ENCODE measurements at places on chromosomes 16 and 17.
A peak's percentile ranks its signal among the peaks of the same experiment; 100 is the strongest.

DNA sequence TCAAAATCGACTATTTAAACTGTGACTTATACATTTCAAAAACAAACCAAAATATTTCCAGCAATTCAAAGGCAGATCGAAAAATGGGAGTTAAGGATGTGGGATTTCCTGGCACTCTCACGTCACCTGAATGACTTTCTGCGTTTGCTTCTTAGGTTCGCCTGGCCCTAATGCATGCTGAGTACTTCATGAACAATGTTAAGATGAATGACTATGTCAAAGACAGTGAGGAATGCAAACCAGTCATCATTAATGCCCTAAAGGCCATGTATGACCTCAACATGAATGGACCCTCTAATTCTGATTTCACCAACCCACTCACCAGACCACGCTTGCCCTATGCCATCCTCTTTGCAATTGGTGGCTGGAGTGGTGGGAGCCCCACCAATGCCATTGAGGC lies 7.3 kb downstream of the KLHL10 start:
- DNase-seq, result no peak

DNA sequence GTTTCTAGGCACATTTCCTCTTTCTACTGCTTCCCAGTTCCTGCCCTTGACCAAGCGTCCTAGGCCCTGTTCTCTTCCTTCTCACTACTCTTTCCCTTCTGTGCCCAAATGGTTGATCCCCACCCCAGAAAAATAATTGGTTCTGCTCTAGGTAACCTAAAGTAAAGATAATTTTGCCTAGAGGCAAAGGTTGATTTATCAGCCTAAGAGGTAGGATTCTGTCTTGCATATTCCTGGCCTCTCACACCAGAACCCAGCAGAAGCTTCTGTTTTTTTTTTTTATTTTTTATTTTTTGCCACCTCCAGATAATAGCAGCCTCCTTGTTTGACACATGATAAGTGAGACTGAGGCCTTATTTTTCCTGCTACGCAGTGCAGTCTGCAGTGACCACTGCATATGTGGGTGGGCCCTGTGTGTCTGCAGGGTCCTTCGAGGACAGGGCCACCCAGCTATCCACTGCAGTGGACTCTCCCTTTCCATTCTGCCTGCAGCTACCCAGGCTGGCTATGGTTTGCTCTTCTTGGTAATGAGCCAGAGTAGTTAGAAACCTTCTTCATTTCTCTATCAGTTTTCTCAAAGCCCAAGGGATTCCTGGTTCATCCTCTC lies 701 bp downstream of the PIPOX start:
- DNase-seq, result no peak

GRCh38 chr17:69457603-69458002 lies 43.1 kb downstream of the MAP2K6 start:
- DNase-seq, result no peak

DNA sequence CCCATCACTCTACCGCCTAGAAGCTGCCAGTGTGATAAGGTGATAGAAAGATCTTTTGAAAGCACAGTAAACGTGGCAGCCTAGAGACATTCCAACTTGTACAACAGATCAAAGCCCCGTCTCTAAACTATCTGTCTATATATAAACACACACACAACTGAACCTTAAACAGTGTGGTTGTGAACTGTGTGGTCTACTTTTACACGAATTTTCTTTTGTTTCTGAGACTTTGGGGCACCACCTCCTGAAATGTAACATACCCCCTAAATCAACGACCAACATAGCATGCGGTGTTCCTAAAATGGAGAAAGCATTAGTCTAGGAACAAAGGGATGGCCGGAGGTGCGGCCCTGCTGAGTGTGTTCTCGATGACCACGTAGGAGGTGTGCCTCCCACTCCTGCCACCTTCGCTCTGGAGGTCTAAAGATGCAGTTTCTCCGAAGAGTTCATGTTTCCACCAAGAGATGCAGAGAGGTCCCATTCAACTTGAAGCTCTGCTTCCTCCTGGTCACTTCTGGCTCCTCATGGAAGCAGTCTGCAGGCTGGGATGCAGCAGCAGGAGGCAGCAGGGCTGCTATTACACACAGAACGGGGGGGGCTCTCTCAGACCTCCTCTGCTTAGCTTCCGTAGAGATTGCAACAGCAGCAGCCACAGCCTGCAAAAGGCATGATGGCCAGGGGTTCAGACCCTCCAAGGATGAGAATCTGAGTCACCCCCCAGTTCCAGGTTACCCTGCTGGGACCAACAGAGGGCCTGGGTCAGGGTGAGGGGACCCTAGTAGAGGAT lies 22.6 kb upstream of the USP10 start:
- no peak for DNase-seq

DNA sequence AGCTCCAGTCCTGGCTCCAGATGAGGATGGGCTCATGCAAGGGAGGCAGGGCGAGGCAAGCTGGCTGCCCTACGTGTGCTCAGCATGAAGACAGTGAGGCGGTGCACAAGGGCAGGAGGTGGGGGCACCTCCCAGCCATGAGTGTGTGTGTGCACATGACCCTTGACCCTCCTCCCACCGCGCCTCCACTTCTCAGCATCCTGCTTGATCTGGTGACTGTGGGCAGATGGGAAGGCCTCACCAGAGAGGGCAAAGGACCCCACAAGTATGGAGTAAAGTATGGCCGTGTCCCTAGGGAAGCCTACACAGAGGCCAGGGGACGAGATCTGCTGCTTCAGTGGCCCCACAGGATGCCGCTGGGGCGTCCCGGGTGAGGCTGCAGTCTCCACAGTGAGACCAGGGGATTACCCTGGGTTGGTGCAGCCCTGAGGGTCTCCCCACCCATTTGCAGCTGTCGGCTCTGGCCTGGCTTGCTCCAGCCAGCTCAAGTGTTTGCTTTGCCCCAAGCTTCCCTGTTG lies 7.9 kb upstream of the RNF222 start:
- no peak for DNase-seq

DNA sequence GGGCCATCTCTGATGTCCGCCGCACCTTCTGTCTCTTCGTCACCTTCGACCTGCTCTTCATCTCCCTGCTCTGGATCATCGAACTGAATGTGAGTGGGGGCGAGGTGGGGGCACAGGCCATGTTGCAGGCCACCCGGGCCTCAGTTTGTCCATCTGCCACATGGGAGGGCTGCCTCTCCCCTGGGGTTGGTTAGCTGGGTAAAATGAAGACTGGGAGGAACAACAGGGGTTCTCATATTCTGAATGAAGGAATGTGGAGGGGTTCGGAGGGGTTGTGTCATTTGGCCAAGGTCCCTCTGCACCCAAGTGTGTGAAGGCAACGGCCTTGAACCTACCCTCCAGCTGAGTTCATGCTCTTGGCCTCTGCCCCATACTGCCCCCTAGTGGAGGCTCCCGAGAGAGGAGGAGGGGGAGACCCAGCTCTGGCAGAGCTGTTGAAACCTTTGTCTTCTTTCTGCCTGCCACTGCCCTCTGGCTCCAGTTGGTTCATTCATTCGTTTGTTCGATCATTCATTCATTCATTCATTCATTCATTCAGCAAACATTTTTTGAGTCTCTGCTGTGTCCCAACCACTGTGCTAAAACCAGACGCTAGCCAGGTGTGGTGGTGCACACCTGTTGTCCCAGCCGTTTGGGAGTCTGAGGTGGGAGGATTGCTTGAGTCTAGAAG lies 11.4 kb upstream of the TCAP start:
- peak; percentile 57 for DNase-seq

DNA sequence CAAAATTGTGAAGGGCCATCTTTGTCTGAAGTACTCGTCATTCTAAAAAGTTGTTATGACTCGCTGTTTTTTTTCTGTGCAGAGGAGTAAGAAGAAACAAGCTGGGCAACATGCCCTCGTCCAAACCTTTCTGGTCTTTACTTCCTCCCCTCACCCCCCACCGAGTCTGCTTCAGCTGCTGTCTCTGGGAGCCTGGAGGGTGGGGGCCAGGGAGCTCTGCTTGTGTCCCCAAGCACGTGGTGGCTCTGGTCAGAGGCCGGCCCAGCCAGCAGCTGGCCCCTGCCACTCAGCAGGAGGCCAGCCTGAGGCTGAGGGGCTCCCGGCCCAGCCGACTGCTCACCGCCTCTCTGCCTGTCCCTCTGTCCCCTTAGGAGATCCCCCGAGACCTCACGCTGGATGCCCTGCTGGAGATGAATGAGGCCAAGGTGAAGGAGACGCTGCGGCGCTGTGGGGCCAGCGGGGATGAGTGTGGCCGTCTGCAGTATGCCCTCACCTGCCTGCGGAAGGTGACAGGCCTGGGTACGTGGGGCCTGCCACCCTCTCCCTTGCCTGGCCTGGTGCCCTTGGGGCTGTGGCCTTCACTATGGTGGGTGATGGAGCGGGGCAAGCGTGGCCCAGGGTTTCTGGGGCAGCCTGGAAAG lies 53.7 kb upstream of the LGALS9 start:
- DNase-seq, result no peak

DNA sequence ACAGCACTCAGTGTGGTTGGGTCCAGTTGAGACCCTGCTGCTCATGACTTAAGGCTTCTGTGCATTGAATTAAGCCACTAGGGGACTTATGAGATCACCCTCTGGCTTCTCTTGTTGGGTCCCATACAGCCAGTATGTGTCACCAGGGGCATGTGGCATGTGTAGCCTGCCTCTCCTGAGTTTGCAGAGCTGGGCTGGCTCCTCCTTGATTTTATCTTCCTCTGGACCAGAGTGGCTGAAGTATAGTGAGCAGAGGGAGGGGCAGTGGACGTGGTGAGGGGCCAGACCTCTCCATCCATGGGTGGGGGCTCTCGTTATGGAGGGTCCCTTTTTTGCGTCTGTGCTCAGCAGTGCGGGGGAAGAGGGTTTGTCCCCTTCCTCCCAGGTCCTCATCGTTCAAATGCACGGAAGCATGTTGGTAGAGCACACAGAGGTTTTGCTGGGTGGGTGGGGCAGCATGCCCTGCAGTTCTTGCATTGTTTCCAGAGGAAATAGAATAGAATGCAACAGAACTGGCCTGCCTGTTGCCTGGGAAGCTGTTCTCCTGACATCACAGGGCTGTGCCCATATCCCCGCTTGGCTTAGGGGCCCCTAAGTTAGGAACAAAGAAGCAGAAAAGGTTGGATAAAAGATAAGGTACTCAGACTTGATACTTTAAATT lies 77.4 kb downstream of the SPECC1 start:
- DNase-seq, result no peak

GRCh38 chr16:2866431-2866830 lies 8.5 kb upstream of the PRSS22 start:
- no peak for DNase-seq

DNA sequence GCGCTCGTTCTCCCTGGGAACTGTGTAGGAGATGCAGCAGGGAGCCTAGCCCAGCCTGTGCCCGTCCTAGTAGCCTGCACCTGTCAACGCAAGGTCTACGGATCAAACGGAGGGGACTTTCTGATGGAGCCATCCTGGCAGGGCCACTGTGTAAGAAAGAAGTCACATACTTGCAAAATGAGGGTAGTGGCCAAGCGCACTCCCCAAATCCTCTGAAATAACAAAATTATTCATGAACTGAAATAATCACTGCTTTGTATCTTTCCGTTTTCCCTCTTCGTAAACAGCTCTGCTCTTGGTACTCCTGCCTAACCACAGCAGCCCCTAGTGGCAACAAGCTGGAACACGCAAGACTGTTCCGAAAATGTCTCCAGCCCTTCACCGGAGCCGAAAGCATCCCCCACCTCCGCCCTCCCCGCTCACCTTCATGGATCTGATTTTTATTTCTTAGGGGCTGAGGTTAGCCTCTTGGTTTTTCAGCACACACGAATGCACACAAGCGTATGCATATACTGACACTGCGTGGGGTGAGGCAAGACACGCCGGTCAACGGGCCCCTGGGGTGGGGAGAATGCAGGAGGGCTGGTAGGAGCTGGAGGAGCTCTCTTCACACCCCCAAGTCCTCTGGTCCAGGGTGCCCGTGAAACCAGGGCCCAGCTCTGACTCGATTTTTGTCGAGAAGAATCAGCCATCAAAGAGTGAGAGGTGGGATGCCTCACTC lies 100.8 kb downstream of the ABCC12 start:
- peak; percentile 48 for DNase-seq

GRCh38 chr17:12229335-12229734 lies 208.7 kb downstream of the MAP2K4 start:
- no peak for DNase-seq

GRCh38 chr17:54754560-54754959 lies 146.1 kb upstream of the TOM1L1 start:
- no peak for DNase-seq

- no peak for DNase-seq
Observed at GRCh38 chr17:17902877-17903276, 66.1 kb upstream of the SREBF1 start.

GRCh38 chr17:10415161-10415560 lies 6.6 kb downstream of the MYH8 start:
- DNase-seq, result no peak

DNA sequence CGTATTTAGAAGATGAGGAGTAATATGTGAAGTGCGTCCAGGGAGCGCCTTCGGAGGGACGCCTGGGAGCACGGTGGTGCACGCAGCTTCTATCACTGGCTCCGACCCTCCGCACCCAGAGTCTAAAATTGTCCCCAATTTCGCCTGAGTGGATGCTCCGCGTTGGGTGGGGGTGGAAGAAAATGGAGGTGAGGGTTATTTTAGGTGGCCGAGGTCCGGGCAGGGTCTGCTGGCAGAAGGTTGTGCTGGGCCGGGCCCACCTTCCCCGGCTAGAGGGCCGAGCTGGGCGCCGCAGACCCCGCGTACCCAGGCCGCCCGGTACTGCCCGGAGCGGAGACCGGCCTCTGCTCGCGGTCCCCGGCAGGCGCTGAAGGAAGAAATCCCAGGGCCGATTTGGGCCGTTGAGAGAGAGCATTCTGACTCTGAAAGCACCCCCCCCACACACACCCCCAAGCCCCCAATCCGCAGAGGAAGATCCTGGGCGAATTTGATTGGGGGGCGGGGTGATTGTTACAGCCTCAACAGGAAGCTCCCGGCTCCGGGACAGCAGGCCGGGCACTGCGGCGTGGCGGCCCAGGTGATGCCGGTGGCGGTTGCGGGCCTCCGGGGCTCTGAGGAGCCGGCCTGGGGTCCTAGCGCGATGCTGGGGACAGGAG lies 3.0 kb downstream of the BAHCC1 start:
- no peak for DNase-seq

GRCh38 chr17:80753685-80754345 lies 209.2 kb downstream of the RPTOR start:
- no peak for DNase-seq

GRCh38 chr16:87465879-87466278 lies 26.9 kb downstream of the ZCCHC14 start:
- no peak for DNase-seq

GRCh38 chr17:46003907-46004748 lies 5.1 kb downstream of the STH start:
- DNase-seq, result peak; percentile 79

DNA sequence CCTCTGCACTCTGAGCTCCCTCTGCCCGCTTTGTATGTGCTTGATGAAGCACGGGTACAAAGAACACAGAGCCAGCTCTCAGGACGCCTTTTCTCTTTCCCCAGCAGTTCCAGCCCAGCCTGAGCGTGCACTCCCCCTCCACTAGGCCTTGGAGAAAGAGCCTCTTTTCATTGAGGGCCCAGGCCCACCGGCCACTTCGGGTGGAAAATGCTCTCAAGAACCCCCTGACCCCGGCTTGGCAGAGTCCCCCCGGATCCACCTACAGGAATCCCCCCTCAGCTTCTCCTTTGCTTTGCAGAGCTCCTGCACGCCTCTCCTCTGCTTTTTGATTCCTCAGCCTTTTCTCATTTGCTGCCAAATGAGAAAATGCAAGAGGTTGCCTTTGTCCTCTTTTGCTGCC lies 30.2 kb downstream of the MRC2 start:
- no peak for DNase-seq
